AG10803 (cell line): ENCODE measurements at places on chromosomes 11 and 22.

DNA sequence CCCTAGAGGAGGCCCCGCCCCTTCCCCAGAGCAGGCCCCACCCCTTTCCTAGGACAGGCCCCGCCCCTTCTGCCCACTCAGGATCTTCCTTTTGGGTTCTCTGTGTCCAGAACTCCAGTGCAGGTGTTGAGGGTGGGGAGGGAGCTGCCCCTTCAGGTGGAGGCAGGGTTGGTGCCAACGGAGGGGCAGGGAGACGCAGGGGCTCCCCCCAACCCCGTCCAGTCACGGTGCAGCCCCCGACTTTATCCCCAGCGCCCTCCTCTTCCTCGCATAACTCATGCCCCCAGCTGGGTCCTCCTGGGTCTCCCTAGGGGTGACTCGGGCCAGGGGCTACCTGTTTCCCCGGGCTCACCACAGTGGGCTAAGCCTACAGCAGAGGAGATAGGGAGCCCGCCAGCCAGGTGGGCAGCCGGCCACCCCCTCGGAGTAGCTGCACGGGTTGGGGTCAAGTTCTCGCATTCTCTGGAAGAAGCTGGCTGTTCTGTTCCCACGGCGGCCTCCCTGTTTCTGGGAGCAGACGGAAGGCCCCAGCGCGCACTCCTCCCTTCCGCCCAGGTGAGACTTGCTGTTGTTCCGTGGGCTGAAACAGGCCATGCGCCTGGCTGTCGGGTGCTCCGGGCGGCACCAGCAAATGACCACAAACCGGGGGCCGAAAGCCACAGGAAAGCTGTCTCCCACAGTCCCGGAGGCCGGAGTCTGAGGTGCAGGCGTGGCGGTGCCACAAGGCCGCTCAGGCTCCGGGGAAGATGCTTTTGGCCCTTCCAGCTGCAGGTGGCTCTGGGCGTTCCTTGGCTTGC is 38.9 kb downstream of the MUC2 start:
- DNase-seq = no peak

- DNase-seq = no peak
These were observed 2.0 kb downstream of the SLC15A3 start for GRCh38 chr11:60950024-60950423.

GRCh38 chr22:36461665-36462649 is 19.5 kb downstream of the TXN2 start:
- peak; percentile 92 for DNase-seq

DNA sequence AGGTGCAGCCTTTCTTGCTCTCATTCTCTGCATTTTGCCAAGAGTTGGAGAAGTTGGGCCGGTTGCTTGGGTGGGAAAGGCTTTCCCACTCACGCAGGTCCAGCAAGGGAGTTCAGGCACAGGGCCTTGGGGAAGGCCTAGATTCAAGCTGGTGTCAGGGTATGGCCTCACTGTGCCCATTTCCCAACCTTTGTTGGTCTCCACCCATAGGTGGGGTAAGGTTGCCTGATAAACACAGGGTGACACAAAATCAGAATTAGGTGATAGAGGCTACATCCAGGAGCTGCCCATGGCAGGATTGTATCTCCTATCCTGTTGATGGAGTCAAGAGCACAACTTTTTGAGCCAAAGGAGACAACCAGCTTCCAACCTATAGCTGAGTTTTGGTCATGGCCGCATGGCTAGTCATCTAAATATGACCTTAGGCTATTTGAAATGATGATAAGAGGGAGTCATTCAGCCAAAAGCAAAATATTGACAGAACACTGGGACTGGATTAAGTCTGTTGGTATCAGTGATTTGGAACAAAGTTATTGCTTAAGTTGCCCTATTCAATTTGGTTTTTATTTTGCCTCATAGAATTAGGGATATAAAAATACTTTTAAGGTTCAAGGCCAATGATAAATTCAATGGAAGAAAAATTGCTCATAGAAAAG is 20.9 kb downstream of the CAT start:
- no peak for DNase-seq

GRCh38 chr11:102639656-102640055 is 14.5 kb upstream of the MMP20 start:
- no peak for DNase-seq

GRCh38 chr11:111937844-111938243 is 701 bp downstream of the DIXDC1 start:
- no peak for DNase-seq

GRCh38 chr11:117910941-117911655 is 18.1 kb downstream of the TMPRSS13 start:
- DNase-seq = no peak

DNA sequence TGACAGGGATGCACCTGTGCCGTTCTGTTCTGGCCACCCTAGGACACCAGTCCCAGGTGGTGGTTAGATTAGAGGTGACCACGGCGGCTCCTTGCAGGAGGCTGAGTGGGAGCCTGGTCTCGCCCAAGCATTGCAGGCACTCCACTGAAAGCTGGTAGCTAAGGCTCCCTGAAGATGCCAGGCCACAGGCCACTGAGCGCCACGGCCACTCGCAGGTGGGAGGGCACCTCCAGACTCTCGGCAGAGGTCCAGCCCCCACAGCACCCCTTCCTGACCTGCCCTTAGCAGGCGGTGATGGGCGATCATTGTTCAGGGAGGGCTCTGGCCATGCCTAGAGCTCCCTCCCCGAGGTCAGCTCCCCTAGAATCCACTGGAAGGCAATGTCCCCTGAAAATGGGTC is 1270.2 kb downstream of the BRD1 start:
- no peak for DNase-seq

GRCh38 chr11:102293873-102294601 is 23.2 kb upstream of the BIRC3 start:
- DNase-seq = peak; percentile 69

DNA sequence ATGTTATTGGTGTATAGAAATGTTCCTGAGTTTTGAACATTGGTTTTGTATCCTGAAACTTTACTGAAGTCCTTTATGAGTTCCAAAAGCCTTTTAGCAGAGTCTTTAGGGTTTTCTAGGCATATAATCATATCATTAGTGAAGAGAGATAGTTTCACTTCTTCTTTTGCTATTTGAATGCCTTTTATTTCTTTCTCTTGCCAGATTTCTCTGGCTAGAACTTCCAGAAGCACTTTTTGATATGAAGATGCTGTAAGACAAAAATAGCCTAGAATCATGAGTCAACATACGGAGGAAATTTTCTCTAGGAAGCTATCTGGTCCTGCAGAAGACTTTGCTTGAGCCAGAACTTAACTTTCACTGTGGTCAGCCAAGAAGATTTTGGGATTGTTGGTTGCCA is 86.7 kb upstream of the IZUMO1R start:
- no peak for DNase-seq

GRCh38 chr22:18120857-18121256 is 10.2 kb downstream of the TUBA8 start:
- DNase-seq = no peak

DNA sequence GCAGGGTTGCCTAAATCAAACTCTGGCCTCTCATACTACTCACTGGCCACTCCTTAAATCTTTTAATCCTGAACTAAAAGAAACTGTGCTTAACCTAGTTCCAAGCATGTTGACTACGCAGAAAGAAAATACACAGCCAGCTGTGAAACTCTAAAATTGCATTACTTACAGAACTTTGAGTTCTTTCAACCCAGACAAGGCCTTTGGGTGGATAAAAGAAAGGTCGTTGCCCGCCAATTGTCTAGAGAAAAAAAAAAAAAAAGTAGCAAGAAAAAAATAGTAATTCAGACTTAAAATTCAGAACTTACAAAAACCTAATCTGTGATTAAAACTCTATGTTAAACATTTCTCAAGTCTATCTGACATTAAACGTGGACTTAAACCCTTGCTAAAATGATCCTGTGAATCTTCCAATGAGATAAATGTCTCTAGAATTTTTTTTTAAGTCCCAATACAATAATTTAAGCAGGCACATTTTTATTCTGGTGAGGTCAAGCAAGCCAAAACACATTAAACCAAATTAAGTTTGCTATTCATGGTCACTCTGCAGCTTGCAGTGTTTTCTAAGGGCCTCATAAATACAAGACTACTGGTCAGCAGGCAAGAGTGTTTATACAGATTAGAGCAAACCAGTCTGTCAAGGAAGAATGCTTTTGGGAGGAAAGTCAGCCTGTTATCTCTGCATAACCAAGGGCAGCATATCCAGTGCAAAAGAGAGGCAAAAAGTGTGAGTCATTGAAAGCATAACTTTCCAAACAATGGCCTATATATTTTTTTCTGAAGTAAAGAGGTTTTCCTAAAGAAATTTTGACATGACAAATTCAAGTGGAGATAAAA is 29.5 kb upstream of the CCDC34 start:
- peak; percentile 66 for DNase-seq

DNA sequence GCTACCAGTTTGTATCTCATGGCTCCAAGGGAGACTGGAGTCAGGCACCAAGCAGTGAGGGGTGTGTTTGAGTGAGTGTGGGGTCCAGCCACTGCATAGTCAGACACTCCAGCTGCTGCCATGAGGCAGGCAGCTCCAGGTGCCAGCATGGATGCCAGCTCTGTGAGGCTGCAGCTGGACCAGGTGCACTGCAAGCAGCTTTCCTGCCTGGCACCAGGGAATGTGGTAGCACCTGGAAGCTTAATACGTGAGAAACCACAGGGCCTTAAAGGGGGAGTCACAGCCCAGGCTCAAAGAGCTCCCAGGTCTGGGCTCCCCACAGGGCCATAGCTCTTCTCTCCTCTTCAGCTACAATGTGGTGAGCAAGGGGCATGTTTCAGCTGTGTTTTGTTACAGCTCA is 817.8 kb upstream of the LUZP2 start:
- no peak for DNase-seq

DNA sequence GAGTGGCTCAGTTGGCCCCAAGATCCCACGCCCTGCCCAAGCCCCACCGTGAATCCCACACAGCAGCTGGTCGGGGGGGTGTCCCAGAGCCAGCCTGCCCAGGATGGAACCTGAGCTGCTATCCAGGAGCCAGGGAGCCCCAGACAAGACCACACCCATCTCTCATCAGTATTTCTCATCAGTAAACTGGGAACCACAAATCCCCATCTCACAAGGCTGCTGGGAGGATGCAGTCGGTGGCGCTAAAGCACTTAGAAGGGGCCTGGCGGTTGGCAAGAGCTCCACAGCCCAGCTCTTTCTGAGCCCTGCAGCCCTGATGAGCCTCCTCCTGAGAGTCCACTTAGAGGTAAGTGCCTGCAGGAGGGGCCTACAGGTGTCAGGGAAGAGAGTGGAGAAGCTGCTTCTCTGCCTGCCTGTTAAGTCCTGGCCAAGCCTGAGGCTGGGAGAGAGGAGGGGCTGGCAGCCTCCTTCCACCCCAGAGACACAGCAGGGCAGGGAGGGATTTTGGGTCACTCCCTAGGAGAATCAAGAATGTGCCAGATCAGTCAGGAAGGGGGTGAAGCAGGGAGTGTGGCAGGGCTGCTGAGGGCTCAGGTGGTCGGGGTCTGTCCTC is 6.1 kb downstream of the FADS3 start:
- no peak for DNase-seq

DNA sequence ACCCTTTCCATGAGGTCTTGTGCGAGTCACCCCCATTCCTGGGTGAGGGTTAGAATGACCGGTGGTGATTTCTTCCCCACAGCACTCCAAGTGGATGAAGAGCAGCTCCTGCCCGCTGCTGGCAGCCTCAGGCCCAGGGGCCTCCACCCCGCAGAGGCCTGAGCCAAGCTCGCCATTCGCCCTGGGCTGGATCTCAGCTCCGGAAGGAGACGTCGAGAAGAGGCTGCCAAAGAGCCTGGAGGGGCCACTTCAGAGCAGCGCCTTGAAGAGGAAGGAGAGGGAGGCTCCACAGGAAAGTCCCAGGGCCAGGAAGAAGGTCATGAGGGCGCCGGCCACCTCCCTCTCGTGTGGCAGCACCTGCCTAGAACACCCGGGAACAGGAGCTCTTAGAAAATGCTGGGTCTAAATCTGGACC is 8.4 kb downstream of the SLC29A2 start:
- no peak for DNase-seq

- no peak for DNase-seq
These were observed 8.4 kb downstream of the CBX6 start for GRCh38 chr22:38863531-38864131.

- DNase-seq = no peak
These were observed 22.3 kb downstream of the RANGAP1 start for GRCh38 chr22:41263704-41264103.

- no peak for DNase-seq
These were observed 241.9 kb downstream of the SOX6 start for GRCh38 chr11:16114431-16114830.

GRCh38 chr22:49764127-49764581 is 63.5 kb downstream of the BRD1 start:
- peak; percentile 36 for DNase-seq

- no peak for DNase-seq
These were observed 111.1 kb upstream of the ANO1 start for GRCh38 chr11:69966910-69967483.

DNA sequence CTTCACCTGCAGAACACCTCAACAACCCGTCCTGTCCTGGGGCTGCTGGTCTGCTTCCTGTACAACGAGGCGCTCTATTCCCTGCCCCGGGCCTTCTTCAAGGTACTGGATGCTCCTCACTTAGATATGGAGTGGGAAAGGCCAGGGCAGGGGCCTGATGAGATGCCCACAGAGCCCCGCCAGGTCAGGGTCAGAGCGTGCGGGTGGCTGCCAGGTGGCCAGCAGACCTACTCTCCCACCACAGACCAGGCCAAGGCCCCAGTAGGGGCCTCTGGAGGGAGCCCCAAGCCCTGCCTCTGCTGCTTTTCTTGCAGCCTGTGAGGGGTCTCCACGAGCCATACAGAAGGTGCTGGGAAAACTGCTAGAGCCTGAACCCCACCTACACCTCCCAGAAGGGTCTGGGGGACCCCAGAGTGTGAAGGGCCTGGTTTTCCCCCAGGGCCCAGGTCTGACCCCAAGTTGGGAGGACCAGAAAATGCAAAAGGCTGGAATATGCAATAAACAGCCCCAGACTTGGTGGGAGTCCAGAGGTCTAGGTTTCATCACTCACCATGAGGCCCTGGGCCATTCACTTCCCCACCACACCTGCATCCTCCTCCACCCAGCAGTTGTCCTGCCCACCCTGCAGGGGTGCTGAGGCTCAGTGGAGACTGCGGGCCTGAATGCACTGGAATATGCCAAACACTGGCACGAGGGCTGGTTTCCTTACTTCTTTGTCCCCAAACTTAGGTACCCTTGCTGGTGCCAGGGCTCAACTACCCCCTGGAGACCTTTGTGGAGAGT is 14.7 kb downstream of the ZDHHC24 start:
- DNase-seq = no peak

- no peak for DNase-seq
These were observed 165.2 kb downstream of the IGLL1 start for GRCh38 chr22:23414727-23415489.

GRCh38 chr11:43923406-43924111 is 18.9 kb upstream of the C11orf96 start:
- DNase-seq = no peak

DNA sequence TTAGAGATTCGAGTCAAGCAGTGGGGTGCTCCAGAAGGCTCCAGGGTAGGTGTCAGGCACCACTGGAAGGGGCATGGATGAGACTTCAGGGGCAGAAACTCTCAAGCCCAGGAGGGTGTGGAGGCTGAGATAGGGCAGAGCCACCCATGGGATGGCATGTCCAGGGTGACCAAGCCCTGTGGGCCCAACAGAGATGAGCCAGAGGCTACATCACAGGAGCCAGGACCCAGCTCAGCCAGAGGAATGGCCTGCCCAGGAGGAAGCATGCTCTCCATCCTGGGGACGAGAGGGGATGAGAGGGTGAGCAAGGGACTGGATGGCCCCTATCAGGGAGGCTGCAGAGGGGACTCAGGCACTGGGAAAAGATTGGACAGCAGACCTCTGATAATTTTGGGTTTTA is 42.8 kb downstream of the SLCO2B1 start:
- DNase-seq = no peak

- no peak for DNase-seq
These were observed 1.0 kb upstream of the EPS8L2 start for GRCh38 chr11:704781-705645.

GRCh38 chr11:92473736-92474135 is 249.1 kb downstream of the FAT3 start:
- DNase-seq = peak; percentile 40

- no peak for DNase-seq
These were observed 47.1 kb downstream of the SLC22A12 start for GRCh38 chr11:64638018-64638665.
